Neural crest cell (in vitro differentiated cells): ENCODE measurements at places on chromosomes 5 and 9. TPM values are rescaled to one million over a fixed set of nuclear protein-coding genes. Genes with fewer than 3 reads are reported as not detected.

SH2D3C gene
- total RNA-seq = 6.0 and 7.2 TPM in 2 replicates

ZNF483 gene
- 26.0 and 28.7 TPM in 2 replicates for total RNA-seq

TIGD6 gene
- 5.1 and 5.9 TPM in 2 replicates for total RNA-seq

CKMT2 gene
- total RNA-seq = 0.86 TPM in 1 of 2 replicates, not detected in the other

GRCh38 chr9:107948086-107948485 lies 458.5 kb upstream of the KLF4 start:
- DNase-seq = no peak
- no peaks in the 10 kb centered on the region for H3K4me1 ChIP-seq
- H3K27ac ChIP-seq = no peak overlapping the region
- H3K36me3 ChIP-seq = peaks cover 3% of the 10 kb centered on the region
- H3K4me3 ChIP-seq = no peak overlapping the region

DNA sequence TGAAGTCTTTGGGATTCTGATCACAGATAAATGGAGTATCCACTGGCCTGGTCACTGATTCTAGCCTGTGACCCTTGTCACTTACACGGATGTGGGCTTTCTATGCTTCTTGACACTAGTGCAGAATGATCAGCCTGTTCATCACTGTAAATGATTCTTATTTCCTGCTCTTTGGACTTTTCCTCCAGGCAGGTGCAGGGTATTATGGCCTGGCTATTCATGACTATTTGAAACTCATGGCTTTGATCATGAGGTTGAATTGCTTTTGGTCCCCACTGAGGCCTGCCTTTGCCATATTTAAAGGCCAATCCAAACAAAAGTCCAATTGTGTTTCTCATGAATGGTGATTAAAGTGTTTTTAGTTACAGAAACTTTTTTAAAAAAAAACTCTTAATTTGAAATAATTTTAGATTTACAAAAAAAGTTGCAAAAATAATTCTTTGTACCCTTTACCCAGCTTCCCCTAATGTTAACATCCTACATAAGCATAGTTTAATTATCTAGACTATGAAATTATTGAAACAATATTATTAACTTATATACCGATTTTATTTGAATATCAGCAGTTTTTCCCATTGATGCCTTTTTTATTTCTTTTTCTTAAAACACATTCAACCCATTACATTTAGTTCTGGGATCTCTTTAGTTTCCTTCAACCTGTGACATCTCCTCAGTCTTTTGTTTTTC lies 68.1 kb downstream of the GALNT10 start:
- no peaks in the 10 kb centered on the region for H3K27me3 ChIP-seq
- peaks cover 15% of the 10 kb centered on the region for H3K36me3 ChIP-seq
- H3K4me1 ChIP-seq = peaks cover 82% of the 10 kb centered on the region
- H3K27ac ChIP-seq = peak overlapping the region; percentile 76
- DNase-seq = no peak
